ENCODE measurements at places on chromosomes 1 and 21.

DNA sequence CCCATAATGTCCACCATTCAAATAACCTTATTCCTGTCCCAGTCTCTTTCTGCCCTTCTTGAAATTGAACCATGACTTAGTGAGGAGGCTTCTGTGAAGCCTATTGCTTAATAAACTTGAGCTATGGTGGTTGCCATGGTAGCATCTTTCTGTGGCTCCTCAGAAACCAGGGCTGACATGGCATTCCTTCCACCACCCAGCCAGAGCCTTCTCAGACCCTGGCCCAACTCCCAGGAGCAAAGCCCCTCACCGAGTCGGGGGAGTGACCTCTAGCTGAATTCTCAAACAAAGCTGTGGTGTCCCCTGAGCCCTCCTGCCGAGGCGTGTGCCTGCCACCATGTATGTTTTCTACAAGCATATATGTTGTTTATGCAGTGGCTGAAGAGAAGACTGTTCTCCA is 259.1 kb downstream of the CACNA1E start:
- no peak for DNase-seq

DNA sequence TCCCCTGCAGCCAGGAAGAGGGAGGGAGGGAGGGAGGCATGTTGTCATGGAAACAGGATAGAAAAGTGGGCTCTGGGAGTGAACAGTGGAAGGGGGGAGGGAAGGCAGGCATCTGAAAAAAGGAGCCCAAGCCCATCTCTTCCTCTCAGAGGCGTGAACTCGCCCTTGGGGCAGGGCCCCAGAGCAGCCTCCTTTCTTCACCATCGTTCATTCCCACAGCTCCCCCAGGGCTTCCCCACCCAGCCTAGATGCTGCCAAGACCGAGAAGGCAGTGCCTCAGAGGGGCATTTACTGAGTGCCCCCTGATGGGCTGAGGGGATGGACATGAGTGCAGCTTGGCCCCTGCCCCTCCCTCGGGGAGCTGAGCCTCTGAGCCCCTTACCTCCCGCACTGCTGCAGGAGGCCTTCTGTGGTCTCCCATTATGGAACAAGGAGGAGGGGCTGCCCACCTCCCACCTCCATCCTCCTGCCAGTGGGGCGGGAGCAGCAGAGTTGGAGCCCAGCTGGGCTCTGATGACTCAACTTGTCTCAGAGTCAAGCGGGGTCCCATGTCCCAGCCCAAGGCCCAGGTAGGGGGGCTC is 39.1 kb upstream of the KIF21B start:
- no peak for DNase-seq

DNA sequence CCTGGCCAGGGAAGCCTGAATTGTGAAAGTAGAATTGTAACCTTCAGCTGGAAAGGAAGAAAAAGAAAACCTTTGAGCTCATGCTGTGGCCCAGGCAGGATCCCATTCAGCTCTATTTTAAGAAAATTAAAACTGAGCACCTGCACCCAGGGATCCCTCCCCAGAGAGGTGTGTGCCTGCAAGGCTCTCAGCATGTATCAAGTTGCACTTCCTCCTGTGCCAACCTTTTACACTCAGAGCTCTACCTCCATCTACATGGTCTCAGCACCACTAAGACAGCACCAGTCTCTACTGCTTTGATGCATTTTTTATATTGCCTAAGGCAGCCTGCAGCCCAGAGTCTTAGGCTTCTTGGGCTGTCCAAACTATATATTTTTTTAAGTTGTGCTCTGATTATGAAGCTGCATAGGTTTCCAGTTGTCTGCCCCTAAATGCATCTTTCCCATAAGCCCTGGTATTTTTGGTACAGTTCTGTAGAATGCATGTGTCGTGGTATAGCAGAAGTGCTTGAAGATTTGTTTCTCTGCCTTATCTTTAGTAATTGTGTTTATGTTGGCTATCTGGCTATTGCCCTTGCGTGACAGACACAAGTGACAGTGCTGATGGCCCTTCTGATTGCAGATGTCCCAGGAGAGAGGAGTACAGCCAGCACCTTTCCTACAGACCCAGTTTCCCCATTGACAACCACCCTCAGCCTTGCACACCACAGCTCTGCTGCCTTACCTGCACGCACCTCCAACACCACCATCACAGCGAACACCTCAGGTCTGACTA is 63.1 kb downstream of the PTPRC start:
- no peak for DNase-seq

DNA sequence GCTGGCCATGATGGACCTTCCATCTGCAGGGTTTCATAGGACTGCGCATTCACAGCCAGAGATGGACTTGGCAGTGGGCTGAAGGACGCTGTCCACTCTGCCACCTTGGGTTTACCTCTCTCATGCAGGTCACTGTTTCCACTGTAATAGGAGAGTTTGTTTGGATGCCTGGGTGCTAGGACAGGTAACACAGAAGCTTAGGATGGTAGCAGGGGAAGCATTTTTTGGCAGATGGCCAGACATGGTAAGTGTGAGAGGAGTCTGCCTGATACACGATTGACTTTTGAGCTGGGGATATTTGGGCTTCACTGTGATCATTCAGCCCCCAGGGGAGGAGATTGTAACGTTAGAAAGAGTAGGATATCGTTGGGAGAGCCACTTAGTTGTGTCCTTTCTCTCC is 11.8 kb downstream of the PSEN2 start:
- no peak for DNase-seq

DNA sequence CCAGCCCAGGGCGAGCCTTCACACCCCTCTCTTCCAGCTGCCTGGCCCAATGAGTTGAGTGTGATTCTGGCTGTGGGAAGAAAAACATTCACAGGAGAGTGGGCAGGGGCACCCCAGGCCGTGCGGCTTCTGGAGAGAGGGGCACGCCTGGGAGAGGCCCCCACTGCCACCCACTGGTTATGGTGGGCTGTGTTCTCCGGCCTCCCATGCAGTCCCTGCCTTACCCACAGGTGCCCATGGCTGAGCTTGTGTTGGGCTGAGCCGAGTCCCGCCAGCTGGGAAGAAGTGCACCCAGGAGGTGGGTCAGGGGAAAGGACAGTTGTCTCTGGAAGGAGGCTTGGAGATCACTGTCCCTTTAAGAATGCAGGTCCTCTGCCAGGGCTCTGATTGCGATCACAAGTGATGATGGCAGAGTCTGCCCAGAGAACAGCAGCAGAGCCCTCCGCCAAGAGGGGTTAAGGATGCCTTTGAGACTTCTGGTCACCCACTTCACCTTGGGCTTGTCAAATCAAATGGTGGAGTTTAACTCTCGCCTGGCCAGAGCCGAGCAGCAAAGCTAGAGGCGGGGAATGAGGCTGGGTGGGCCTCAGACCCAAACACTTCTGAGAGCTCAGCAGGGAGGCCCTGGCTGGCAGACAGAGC is 124.7 kb upstream of the ARHGEF16 start:
- no peak for DNase-seq

GRCh38 chr1:4601941-4602340 is 52.5 kb upstream of the AJAP1 start:
- DNase-seq = no peak

DNA sequence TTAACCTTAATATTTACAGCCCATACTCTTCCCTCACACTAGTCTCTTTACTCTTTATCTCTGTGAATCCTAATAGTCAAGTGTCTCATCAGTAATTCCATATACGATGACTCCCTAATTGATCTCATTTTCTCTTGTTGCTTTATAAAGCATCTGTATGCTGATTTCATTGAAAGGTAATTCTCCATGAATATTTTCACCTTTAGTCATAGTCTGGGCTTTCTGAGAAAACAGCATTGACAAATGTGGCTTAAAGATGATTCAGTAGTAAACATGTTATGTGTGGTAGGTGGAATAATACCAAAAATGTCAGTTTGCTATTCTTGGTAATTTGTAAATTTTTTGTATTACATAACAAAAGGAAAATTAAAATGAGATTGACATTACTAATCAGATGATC is 1176.5 kb downstream of the NCAM2 start:
- DNase-seq = no peak
